ENCODE measurements at places on chromosomes 2 and 18.

GRCh38 chr2:172427990-172428831 lies 825 bp downstream of the ITGA6 start:
- H3K4me3 ChIP-seq, result peak overlapping the region; percentile 94
- H3K36me3 ChIP-seq, result no peaks in the 10 kb centered on the region
- DNase-seq, result peak; percentile 26
- H3K4me1 ChIP-seq, result peaks cover 26% of the 10 kb centered on the region
- H3K27ac ChIP-seq, result peak overlapping the region; percentile 86

- H3K27ac ChIP-seq, result no peak overlapping the region
- DNase-seq, result no peak
- no peaks in the 10 kb centered on the region for H3K4me1 ChIP-seq
- H3K36me3 ChIP-seq, result no peaks in the 10 kb centered on the region
These were observed 3.0 kb upstream of the ITM2C start for GRCh38 chr2:230861552-230862255.

- H3K4me1 ChIP-seq, result no peaks in the 10 kb centered on the region
- no peak overlapping the region for H3K4me3 ChIP-seq
- H3K27ac ChIP-seq, result no peak overlapping the region
- DNase-seq, result no peak
- H3K27me3 ChIP-seq, result no peaks in the 10 kb centered on the region
These were observed 1023.2 kb upstream of the ZEB2 start for GRCh38 chr2:145543155-145543554.

DNA sequence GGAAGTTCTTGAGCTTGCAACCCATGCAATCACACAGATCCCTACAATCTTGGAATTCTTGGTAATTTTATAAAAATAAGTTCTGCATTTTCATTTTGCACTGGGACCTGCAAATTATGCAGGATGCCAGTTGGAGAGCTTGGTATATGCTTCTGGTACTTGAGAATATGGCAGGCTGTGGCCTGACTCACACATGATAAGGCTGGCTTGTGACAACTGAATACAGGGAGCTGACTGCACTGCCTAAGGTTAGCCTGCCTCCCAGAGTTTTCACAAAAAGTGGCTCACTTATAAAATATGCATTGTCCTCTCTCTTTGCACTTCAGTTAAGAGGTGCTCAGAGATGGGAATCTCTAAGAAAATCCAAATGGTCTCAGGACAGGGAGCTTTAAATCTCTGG lies 265.5 kb upstream of the KCNJ3 start:
- H3K4me3 ChIP-seq, result no peak overlapping the region
- no peaks in the 10 kb centered on the region for H3K27me3 ChIP-seq
- no peaks in the 10 kb centered on the region for H3K36me3 ChIP-seq
- H3K4me1 ChIP-seq, result no peaks in the 10 kb centered on the region
- no peak overlapping the region for H3K27ac ChIP-seq
- no peak for DNase-seq

DNA sequence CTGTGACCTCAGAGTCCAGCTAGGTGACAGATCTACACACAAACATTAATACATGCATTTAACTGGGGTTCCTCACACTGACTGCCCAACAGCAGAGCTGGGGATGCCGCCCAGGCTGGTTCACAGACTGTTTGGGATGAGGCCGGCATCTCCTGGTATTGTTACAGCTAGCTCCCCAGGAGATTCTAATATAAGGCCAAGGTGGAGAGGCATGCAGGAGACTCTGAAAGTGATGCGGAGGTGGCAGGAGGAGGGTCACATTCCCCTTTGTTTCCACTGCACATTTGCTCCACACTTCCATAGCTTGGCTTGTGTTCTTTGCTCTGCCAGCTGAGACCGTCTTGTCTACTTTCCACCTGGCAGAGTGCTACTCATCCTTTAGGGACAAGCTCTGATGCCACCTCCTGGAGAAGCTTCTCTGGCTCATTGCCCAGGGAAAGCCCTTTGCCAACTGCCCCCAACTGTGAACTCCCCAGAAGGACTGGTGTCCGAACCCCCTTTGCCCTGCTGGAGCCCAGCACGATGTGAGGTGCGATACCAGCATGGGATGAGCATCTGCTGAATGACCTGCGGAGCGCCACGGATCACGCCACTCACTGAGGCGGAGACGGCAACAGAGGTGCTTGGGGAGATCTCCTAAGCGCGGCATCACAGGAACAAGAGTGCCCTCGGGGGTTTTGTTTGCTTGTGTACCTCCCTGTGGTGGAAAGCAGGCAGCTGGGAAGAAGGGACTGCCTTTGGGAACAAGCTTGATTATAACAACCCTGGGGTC lies 88.8 kb downstream of the UXS1 start:
- H3K27me3 ChIP-seq, result no peaks in the 10 kb centered on the region
- no peak overlapping the region for H3K4me3 ChIP-seq
- H3K4me1 ChIP-seq, result peaks cover 20% of the 10 kb centered on the region
- DNase-seq, result no peak

- H3K27me3 ChIP-seq, result no peaks in the 10 kb centered on the region
- H3K4me3 ChIP-seq, result no peak overlapping the region
- H3K36me3 ChIP-seq, result no peaks in the 10 kb centered on the region
- no peak for DNase-seq
- H3K27ac ChIP-seq, result no peak overlapping the region
These were observed 44.0 kb upstream of the LAPTM4A start for GRCh38 chr2:20095469-20095868.

GRCh38 chr2:5885451-5886173 lies 193.4 kb downstream of the SOX11 start:
- H3K36me3 ChIP-seq, result no peaks in the 10 kb centered on the region
- no peaks in the 10 kb centered on the region for H3K27me3 ChIP-seq
- no peak overlapping the region for H3K4me3 ChIP-seq
- no peak for DNase-seq
- H3K4me1 ChIP-seq, result no peaks in the 10 kb centered on the region

GRCh38 chr2:43021791-43022509 lies 204.5 kb downstream of the ZFP36L2 start:
- H3K27me3 ChIP-seq, result no peaks in the 10 kb centered on the region
- H3K4me3 ChIP-seq, result no peak overlapping the region
- H3K36me3 ChIP-seq, result no peaks in the 10 kb centered on the region
- H3K4me1 ChIP-seq, result no peaks in the 10 kb centered on the region
- peak; percentile 46 for DNase-seq
